NCI-H524 (cell line): ENCODE measurements at places on chromosomes 7 and 10.

GRCh38 chr10:113053881-113054280 lies 103.8 kb downstream of the TCF7L2 start:
- DNase-seq, result no peak

DNA sequence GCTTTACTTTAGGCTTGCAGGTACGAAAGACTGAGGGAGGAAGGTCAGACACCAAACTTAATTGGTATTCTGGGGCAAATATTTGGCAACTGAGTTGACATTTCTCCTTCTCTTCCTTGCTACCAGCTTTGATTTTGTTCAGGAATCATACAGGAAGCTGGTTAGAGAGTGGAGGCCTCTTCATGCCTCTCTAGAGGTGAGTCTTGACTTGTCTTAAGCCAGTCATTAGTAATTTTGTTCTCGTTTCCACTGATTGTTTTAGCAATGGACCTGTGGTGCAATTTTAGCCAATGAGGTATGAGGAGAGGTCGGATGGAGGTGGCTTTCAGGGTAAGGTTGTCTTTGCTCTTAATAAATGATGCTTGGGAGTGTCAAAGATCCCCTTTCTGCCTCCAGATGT lies 2.4 kb upstream of the RP9 start:
- DNase-seq, result no peak

DNA sequence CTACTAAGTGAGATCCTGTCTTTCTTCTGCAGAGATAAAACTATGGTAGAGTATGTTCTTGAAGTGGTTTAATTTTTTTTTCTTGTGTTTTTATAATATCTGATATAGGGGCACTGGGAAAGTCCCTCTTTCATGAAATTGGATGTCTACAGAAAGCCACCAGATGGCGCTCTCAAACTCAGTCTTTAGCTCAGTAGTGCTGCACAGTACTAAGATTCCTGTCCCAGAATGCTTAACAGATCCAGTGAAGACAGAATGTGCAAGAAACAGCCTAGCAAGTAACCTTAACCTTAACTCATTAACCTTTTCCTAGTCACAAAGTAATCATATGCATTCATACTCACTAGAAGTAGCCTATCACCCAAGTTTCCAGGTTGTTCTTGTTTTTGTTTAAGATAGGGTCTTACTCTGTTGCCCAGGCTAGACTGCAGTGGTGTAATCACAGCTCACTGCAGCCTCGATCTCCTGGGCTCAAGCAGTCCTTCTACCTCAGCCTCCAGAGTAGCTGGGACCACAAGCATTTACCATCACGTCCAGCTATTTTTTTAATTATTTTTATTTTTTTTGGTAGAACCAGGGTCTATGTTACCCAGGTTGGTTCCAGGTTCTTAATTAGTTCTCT lies 56.7 kb downstream of the IDE start:
- peak; percentile 48 for DNase-seq

- DNase-seq, result no peak
These were observed 22.7 kb downstream of the DHTKD1 start for GRCh38 chr10:12091421-12091820.

DNA sequence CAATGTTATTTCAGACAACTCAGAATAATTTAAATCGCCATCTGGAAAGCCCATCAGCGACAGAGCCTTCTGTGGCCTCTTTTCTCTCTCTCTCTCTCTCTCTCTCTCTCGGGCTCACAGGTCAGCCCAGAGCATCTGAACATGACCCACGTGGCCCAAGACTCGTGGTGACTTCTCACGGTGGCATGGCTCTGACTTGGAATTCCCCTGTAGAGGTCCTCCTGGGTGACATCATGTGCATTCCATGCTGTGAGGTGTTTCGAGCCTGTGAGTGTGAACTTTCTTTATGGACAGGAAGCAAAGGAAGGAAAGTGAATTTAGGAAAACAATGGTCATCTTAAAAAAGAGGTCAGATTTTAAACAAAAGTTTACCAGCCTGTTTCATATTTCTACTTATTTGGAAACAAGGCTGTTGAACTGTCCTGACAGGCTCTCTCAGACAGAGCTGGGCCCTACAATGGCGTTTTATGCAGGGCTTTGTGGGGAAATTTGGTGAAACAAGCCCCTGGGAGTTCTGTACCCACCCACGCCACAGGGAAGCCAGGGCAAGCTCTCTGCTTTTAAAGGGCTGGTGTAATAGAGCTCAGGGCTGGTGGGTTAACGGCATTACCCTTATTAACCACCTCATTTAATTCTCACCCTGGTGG lies 359.7 kb upstream of the ZNF32 start:
- DNase-seq, result no peak

DNA sequence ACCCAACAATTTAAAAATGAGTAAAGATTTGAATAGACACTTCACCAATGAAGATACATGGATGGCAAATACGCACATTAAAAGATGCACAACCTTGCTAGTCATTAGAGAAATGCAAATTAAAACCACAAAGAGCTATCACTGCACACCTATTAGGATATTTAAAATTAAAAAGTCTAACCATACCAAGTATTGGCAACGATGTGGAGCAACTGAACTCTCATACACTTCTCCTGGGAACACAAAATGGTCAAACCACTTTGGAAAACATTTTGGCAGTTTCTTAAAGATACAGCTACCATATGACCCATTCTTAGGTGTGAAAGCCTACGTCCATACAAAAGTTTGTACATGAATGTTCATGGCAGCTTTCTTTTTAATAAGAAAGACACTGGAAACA lies 36.1 kb downstream of the DCLRE1C start:
- no peak for DNase-seq

GRCh38 chr7:32412471-32412870 lies 77.7 kb downstream of the LSM5 start:
- DNase-seq, result no peak

DNA sequence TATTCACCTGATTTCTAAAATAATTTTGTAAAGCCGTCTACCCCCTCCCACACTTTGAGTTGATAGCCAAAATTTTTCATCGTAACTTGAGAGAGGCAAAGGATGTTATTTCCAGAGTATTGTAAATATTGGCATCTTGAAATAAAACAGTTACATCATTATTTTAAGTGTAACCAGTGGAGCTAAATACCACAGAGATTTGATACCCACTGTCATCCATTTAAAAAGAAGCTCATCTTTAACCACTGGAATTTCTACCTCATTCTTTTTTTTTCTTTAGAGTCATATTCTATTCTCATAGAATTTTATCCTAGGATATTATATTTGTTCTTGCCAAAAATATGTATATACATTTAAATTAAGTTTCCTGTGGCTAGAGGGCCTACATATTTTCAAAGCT lies 48.6 kb downstream of the CAMK1D start:
- no peak for DNase-seq
